ENCODE measurements at places on chromosomes 7 and 10.

- no peak for DNase-seq
Measured at GRCh38 chr10:6053816-6054631, 8.1 kb downstream of the IL2RA start.

GRCh38 chr10:102185811-102186527, 33.8 kb downstream of the NOLC1 start:
- no peak for DNase-seq

GRCh38 chr10:82277591-82277990, 402.6 kb downstream of the NRG3 start:
- peak; percentile 13 for DNase-seq

DNA sequence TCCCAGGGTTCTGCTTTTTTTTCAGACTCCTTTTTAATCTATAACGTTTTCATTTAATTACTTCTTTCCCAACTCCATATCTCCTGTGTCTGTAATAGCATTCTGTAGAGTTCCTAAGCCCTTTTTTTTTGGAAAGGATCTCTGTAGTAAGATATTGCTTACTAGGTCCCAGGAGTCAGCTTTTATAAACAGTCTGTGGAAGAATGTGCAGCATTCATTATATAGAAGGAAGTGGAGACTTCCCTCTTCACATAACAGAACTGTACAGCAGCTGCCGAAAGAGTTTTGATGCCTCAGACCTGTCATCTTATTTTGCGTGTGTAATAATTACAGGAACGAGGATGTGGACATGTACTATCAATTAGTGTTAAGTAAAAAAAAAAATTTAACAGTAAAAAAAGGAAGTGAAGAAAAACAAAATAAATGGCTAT, 7.4 kb upstream of the STEAP4 start:
- no peak for DNase-seq

- DNase-seq: no peak
Measured at GRCh38 chr10:86246279-86246940, 120.2 kb downstream of the GRID1 start.

DNA sequence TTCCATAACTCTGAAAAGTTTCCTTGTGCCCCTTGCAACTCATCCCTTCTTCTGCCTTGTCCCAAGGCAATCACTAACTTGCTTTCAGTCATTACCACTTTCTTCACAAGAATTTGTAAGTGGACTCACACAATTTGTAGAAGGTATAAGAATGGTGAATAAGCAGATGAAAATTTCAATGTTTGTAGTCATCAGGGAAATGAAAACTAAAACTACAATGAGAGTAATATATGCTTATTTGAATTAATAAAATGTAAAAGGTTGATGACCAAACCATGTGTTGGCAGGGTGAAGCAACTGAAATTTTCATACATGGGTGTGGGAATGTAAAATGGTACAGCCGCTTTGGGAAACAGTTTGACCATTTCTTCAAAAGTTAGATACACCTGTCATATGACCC, 79.7 kb downstream of the GNAT3 start:
- DNase-seq: no peak

- no peak for DNase-seq
Measured at GRCh38 chr7:129150199-129150996, 5.9 kb downstream of the TSPAN33 start.

DNA sequence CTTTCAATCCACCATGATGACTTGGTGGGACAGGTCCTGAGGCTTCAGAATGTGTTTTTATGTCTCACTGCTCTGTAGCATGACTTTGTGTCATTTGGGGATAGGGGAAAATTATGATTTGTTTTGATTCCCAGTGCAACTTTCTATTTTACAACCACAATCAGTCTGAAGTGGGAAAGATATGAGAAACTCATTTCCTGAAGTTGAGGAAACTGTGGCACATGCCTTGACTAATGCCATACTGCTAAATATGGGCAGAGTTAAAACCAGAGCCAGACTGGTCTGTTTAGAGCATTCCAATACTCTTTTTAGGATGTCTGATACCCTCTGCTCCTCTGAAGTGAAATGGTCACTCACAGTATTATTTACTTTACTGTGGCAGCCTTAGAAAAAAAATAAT, 307.7 kb downstream of the ADRA2A start:
- no peak for DNase-seq

DNA sequence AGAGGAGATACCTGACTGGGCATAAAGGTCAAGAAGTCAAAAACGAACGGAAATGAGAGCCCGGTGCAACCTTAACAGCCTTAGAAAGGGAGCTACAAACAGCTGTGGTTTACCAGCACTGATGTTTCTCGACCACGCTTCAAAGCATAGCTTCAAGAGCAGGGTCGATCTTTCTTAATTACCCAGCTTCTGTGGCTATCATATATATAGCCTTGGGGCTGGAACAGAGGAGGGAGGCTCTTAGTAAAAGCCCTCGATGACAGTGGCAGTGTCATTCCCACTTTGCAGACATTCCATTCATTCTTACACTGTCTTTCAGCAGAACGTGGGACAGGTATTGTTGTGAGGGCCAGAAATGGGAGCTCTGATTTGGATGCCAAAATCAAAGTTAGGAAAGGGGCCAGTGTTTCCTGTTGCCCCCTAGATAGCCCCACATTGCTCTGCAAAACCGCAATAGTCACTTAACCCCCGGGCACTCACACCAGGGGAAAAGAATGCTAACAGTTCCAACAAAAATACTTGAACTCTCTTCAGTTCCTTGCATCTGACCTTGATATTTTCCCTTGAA, 141.5 kb downstream of the MTPAP start:
- peak; percentile 44 for DNase-seq

GRCh38 chr7:84941936-84942335, 244.9 kb downstream of the SEMA3D start:
- DNase-seq: no peak

DNA sequence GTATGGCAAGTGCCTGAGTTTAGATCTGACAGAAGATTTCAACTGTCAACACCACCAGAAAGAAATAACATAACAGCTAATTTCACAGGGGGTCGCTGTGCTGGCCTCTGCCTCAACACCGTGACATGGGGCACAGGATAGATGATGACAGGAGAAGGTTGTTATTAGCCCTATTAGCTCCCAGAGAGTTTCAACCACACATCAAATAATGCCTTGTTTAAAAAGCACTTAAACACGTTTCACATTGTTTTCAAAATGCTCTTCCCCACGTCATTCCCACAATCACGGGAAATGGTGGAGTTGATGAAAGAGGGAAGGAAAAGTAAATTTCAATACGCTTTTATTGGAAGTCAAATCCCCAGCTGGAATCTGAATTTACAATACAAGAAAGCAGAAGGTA, 184.7 kb downstream of the MAGI2 start:
- DNase-seq: no peak

- DNase-seq: peak; percentile 69
Measured at GRCh38 chr10:76382381-76382851, 951.0 kb downstream of the LRMDA start.

- DNase-seq: peak; percentile 43
Measured at GRCh38 chr7:158317238-158318205, 270.1 kb downstream of the PTPRN2 start.

- DNase-seq: no peak
Measured at GRCh38 chr7:36260481-36260880, 107.4 kb downstream of the EEPD1 start.

DNA sequence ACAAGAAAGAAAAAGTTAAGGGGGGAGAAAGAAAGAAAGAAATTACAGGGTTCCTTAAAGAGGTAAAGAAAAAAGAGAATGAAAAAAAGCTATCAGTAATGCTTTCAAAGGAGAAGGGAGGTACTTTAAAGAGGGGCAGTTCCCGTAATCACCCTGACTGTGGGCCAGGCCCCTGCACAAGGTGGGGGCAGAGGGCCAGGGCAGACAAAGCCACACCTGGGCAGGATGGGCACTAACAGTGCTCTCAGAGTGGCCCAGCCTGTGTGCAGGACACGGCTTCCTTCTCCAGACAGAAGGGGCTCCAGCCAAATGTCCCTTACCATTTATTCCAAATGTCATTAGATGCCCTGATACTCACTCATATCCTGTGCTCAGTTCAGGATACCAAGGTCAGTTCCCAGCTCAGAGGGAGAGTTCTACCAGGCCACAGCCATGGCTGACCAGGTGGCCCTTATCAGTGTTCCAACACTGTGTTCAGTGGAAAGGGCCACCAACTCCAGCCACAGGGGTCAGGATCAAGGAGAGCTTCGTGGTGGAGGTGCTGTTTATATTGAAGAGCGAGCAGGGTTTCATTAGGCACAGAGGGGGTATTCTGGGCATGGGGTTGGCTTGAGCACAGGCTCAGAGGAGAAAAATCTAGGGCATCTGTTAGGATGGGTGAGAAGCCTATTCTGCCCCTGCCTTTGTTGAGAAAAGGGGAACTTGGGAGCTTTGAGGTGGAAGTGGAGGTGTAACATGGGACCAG, 29.9 kb downstream of the DPCD start:
- DNase-seq: no peak

- DNase-seq: no peak
Measured at GRCh38 chr7:157193274-157193673, 54.5 kb downstream of the UBE3C start.

DNA sequence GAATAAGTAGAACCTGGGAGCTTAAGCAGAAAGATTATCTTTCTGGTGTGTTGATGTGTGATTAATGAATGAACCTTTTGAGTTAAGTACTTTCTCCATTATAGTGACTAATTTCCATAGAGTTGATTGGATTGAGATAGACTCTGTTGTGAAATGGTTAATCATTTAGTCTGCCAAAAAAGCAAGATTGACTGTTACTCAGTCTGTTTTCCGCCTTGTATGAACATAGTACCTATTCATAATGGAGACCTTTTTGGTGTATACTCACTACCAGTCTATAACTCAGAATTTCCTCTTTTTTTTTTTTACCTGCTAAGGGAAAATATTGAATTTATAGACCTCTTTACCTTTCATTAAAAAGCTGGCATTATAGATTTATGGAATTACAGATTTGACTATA, 14.4 kb upstream of the NPVF start:
- DNase-seq: no peak

GRCh38 chr10:59868696-59869593, 37.4 kb downstream of the CCDC6 start:
- no peak for DNase-seq

DNA sequence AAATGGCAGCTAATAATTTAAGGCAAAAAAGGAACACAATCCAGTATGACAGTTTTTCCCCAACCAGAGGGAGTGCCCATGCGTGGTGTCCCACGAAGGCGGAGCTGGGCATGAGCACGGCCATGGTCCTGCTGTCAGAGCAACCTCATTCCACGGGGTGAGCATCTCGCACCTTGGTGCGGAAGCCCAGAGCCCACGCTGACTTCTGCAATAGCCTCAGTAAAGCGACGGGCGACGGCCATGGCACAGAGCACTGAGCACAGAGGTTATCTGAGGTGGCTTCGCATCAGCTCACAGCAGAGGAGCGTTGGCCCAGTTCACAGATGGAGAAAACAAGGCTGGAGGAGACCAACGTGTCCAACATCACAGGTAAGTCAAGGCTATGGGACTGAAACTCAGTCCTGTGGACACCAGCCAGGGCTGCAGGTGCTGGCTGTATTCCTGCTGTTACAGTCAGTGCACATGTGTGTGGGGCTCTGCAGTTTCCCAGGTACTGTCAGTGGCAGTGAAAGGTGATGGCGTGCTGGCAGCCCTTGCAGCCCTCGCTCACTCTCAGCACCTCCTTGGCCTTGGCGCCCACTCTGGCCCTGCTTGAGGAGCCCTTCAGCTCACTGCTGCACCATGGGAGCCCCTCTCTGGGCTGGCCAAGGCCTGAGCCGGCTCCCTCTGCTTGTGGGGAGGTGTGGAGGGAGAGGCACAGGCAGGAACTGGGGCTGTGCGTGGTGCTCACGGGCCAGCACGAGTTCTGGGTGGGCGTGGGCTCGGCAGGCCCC, 525.6 kb downstream of the PTPRN2 start:
- no peak for DNase-seq

DNA sequence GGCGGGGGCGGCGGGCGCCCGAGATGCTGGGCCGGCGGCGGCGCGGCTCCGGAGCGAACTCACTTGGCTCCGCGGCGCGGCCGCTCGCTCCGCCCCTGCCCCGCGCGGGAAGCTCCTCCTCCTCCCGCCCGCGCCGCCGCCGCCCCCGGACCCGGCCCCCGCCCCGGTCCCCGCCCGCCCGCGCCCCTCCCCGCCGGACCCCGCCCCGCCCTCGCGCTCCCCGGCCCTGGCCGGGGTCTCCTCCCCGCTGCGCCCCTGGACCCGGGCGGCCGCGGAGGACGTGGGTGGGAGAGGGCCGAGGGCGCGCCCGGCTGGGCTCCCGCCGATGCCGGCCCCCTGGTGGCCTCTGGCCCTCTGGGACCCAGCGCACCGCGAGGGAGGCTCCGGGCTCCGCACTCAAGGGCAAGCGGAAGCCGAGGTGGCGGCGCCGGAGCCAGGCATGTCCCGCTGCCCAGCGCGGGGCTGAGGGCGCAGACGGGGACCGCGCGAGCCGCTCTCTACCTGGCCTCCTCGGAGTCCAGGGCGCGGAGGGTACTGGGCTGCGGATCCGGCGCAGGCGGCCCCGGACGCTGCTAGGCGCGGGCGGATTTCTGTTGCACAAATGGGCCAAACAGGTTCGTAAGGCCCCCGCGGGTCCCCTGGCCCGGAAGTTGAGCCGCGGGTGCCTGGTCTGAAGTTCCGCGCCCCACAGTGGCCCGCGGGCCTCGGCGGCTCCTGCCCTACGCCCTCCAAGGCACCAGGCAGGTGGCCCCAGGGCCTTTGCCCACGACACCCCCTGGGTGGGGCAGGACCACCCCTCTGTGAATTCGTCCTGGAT, at the start of gene TCERG1L:
TSS of gene TCERG1L (minus strand) at position 61 of the 817 bp plus-strand sequence. CDS start 86 bp downstream, outside the sequence.
- DNase-seq: peak; percentile 17

- no peak for DNase-seq
Measured at GRCh38 chr7:127713006-127713405, 61.0 kb downstream of the SND1 start.

GRCh38 chr7:13032084-13032483, 344.7 kb downstream of the ARL4A start:
- DNase-seq: no peak

DNA sequence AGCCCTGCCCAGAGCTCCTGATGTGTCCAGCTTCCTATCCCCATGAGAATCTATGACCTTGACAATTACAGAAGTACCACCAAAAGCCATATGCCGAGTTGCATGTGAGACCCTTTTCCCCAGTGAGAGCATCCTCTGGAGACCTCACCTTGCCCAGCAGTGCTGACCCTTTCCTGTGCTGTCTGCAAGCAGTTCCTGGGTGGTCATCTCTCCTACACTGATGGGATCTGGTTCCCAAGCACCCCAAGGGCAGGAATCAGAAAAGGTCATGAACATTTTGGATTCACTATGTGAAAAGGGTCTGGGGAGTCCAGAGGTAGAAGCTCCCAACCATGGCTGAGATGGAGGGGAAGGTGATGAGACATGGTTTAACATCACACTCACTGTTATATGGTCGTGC, 18.2 kb downstream of the SFTPD start:
- DNase-seq: no peak

DNA sequence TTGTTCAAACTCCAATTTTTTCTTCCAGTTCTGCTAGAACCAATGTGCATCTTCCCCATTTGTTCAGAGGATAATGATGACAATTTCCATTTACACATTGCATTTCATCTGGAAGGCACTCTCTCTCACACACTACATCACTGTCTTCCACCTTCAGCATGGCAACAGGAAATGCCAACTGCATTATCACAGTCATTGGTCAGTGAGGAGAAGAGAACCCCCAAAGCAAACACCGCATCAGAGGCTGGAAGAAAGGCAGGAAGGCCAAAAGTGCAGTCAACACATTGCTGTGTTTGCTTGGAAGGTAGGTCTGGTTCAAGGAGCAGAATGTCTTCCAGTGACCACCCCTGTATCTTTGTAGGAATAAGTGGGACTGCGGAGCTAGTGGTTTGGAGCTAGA, 192.2 kb upstream of the RHOBTB1 start:
- peak; percentile 18 for DNase-seq
